Activated T-cell treated with anti-CD3 and anti-CD28 coated beads for 48 hours (primary cell): ENCODE measurements at places on chromosomes 3 and 15.

DNA sequence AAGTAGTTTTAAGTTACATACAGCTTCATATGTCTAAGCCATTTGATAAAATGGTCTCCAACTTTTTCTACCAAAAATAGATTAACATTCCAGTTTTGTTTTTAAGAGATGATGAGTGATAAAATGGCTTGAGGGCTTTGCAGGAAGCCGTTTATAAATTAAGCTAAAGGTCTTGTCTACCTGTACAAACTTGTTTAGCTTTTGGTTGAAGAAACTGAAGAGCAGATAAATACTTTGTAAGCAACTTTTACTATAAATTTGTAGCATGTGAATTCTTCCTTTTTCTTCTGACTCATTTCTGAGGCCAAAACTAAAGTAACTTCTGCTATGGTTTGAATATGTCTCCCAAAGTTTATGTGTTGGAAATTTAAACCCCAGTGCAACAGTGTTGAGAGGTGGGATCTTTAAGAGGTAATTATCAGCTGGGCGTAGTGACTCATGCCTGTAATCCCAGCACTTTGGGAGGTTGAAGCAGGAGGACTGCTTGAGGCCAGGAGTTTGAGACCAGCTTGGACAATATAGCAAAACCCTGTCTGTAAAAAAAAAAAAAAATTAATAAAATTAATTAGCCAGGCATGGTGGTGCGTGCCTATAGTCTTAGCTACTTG, 8.2 kb upstream of the NEDD4 start:
- DNase-seq: no peak

GRCh38 chr3:125045965-125046364, 9.8 kb downstream of the HEG1 start:
- no peak for DNase-seq

DNA sequence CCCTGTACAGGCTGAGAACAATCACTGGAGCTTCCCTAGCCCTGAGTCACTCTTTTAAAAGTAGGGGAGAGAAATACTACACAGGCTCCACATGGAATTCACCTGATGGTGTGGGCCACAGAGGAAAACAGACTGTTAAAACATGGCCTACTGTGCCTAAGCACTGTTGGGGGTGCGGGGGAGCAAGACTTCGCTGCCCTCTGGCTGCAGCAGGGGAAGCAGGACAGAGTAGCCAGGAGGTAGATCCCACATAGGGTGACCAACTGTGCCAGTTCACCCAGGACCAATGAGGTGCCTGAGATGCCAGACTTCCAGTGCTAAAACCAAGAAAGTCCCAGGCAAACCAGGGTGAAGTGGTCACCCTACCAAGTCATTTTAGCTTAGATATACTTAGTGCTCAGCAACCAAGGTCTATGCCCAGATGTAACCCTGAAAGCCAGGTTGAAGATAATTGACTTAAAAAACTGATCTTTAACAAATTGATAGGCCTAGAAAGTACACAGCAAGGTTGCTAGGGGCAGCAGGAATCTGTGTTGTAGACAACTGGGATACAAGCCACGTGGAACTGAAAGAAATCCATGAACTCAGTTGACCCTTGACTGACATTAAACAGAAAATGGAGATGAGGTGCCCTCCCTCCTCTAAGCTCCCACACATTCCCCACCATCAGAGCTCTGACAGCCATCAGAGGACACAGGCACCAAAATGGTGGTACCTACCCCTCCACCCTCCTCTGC, 344.2 kb upstream of the PPP2R3A start:
- DNase-seq: no peak

DNA sequence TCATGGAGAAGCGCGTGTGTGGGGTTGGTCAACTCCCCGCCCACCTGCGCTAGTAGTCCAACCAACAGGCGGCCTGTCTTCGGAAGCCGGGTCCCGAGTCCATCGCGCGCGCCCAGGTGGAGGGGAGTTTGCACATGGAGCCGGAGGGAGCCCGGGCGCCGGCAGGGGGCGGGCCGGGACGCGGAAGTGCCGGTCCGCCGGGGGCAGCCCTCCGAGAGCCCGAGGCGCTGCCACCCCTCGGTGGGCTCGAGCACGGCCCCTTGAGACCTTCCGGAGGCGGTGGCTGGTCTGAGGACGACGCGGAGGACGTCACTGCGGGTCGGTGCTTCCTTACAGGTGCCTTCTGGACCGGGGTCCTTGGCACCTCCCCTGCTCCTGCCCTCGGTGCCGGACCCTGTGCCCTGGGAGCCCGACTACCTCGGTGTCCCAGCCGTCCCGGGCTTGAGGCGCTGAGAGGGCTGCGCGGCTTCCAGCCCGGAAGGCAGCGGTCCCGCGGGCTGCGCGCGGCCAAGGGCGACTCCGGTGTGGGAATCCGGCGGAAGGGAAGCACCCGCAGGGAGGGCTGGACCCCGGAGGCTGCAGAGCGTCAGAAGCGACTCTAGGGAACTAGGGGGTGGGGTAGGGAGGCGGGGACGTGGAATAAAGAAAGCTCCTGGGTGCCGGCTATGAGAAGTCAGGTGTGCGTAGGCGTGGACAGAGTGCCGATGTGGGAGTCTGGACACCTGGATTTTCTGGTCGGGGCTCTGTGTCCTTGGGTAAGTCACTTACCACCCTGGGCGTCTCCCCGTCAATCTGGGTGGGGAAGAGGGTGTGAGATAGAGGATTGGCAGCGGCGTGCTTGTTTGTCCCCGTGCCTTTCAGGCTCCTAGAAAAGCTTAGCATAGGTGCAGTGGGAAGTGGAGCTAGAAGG, 212.3 kb downstream of the FGF12 start:
- DNase-seq: no peak

- DNase-seq: no peak
Observed at GRCh38 chr3:22063500-22063899, 312.5 kb upstream of the ZNF385D start.

- no peak for DNase-seq
Observed at GRCh38 chr15:78228356-78228996, 5.9 kb downstream of the ACSBG1 start.

DNA sequence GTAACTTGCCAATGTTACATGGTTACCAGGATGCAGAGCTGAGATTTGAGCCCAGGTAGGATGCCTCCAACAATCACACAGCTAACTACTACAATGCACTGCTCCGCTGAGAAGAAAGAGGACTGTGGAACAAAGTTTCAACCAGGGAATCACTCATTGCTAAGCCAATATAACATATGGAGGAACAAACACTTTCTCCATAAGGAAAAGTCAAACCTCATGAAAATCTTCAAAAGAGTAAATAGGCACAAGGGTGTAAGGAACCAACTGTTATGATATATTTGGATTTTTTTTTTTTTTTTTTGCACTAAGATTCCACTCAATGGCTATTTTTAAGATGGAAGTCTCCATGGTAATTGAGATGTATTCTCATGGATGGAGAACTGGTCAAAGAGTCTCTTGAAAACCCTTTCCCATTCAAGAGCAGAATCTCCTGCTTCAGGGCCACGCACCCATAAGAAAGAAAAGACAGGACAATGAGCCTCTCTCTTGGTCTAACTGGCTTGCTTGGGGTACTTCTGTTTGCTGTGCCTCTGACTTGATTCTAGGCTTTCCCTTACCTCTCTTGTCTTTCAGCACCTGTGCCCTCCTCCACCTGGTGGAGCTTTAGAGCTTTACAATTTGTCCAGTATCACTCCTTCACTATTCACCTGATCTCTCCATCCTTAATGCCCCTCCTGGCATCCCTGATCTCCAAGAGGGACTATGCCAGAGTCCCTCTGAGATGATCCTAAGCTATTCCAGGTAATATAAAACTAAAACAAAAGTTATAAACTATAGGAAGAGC, 252.8 kb downstream of the NTRK3 start:
- DNase-seq: no peak

DNA sequence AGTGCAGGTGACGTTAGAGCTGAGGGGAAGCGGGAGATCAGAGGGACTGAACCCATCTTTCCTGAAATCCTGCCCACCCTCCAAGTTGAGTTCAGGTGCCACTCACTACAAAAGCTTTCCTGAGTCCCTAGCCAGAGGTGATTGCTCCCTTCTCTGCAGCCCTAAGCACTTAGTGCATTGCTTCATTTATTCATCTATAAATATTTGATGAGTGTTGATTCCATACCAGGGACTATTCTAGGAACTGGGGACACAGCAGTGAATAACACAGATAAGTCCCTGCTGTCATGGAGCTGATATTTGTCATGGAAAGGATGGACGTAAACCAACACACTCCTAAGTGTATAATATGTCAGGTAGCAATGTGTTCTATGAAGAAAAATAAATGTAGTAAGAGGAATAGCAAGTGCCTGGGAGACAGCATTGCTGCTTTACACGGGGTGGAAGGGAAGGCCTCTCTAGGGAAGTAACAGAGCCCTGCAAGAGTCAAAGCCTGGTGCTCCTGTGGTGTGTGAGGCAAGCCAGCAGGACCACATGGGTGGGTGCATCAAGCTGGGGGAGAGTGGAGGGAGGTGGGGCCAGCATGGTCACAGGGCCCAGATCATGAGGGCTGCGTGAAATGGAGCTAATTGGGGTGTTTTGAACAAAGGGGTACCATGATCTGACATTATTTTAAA, 18.6 kb downstream of the ALPK3 start:
- no peak for DNase-seq

GRCh38 chr3:172170073-172170709, 130.8 kb downstream of the FNDC3B start:
- no peak for DNase-seq

DNA sequence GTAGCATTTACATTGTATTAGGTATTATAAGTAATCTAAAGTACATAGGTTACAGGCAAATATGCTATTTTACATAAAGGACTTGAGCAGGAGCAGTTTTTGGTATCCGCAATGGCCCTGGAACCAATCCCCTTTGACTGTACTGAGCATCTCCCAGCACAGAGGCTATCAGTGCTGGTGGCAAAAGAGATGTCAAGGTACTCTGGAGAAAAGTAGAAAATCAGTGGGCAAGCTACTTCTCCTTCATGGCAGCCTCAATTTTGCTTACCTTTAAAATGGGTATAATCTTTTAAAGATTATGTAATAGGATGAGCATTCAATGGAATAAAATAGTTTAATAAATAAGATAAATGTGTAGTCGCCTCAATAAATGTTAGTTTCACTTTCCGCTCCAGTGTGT, 56.7 kb upstream of the LMCD1 start:
- DNase-seq: no peak

- no peak for DNase-seq
Observed at GRCh38 chr3:161452179-161452578, 44.4 kb upstream of the OTOL1 start.

DNA sequence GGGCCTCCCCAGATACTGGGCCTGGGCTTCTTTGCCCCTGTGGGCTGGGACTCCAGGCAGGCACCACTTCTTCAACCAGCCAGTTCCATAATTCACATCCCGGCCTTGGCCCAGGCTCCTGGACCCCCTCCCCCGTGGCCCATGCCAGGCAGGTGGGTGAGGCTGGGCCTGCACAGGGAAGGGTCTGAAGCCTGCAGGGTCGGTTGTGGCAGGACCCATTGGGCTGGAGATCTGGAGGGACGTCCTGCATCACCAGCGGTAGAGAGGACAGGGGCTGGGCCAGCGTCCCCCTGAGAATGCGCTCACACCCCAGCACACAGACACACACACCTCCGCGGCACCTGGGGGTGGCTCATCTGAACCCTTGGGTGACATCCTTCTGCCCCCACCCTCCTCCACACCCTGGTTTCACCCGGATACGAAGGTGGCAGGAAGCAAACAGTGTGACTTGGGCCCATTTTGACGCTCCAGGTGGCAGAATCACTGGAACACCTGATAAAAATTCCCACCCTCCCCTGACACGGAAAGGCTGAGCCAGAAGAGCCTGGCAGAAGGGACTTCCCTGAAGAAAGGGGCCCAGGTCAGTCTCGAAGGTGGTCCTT, 15.4 kb downstream of the ZDHHC19 start:
- no peak for DNase-seq

DNA sequence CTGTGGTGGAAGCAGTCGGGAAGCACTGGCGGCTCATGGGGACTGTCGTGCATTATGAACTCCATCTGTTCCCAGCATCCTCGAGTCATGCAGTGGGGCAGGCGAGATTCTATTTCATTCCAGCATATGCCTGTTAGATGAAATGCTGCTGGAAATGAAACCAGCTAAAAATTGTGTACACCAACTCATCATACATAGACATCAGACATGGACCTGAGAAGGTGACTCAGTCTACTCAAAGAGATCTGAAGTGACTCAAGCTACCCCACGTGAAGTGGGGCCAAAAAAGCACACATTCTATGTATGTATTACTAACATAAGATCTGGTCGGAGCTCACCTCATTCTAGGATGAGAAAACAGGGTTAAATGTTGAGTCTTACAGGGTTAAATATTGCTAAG, 47.5 kb upstream of the FAM98B start:
- no peak for DNase-seq

DNA sequence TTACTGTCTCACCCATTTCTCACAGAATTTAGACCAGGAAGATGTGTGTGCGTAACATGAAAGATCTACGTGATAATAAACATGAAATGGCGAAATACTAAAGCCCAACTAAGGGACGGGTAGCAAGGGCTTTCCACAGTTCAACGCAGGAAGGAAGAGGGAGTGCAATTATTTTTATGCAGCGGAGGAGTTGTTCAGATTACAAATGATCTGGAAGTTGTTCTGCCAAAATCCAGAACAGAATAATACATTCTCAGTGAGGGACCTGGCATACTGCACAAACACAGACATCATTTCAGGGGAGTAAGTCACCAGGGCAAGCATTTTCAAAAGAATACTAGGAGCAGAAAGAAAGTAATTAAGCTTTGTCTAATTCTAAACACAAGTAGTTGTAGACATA, 133.6 kb upstream of the RAP2B start:
- DNase-seq: no peak

DNA sequence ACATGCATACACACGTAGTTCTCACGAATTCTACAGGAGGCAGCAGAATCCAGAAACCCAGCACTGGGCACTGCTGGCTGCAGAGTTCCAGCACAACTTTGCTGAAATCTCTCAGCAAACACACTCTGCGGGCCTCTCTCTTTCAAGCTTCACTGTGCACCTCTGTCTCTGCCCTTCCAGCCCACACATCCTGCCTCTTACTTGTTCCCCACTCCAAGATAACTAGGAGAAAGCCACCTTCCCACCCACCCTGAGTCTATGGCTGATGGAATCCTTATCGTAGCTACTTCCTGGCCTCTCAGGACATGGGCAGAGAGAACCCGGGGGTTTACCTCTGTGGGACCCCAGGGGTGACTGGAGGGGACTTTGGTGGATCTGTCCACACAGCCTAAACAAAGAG, 11.9 kb downstream of the ANP32A start:
- DNase-seq: no peak
